Activated CD4-positive, CD25-positive, alpha-beta regulatory T cell (primary cell): ENCODE measurements at places on chromosomes 2 and 18.

- no peak for DNase-seq
These were observed 83.4 kb downstream of the ZFP36L2 start for GRCh38 chr2:43142921-43143438.

- no peak for DNase-seq
These were observed 11.9 kb downstream of the TWIST2 start for GRCh38 chr2:238859636-238860347.

DNA sequence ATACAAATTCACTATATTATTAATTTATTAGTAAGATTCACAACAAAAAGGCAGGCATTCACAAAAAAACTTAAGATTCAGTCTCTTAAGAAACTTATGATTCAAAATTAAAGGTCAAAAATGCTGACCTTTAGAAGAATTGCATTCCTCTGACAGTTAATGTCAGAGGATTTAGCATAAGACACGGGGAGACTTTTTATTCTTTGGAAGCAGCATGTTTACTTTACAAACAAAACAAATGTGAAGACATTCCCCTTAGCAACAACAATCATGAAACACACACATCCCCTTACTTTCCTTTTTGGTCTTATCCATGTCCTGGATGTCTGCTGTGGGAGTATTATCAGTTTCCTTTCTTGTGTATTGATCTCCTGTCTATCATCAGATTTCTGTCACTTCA is 117.1 kb downstream of the RAD51AP2 start:
- no peak for DNase-seq

- no peak for DNase-seq
These were observed 40.5 kb downstream of the PTPRM start for GRCh38 chr18:7607540-7608173.

GRCh38 chr2:231648579-231649174 is 56.0 kb downstream of the TEX44 start:
- DNase-seq: no peak

DNA sequence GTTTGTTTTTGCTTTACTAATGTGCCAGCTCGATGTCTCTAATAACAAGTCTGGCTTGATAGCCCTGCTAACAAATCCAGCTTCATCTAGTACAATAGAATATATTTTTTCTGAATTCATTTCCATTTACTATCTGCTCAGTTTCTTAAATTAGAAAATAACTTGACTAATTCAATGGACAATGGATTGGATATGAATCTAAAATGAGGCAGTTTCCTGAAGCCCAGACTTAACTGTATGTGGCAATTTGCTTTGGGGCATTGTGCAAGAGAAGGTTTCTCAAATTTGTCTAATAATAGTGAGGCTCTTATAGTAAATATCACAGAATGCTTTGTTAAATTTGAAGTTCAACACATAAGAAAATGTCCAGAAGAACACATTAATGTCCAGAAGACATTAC is 25.8 kb downstream of the CALCRL start:
- no peak for DNase-seq

- no peak for DNase-seq
These were observed 59.9 kb upstream of the CYRIA start for GRCh38 chr2:16725549-16725948.
